ENCODE measurements at places on chromosomes 3 and 15.
A peak's percentile ranks its signal among the peaks of the same experiment; 100 is the strongest.

- no peak for DNase-seq
Measured at GRCh38 chr15:29276366-29276765, 6.7 kb upstream of the NSMCE3 start.

- no peak for DNase-seq
Measured at GRCh38 chr3:141798448-141798845, 35.2 kb downstream of the GRK7 start.

DNA sequence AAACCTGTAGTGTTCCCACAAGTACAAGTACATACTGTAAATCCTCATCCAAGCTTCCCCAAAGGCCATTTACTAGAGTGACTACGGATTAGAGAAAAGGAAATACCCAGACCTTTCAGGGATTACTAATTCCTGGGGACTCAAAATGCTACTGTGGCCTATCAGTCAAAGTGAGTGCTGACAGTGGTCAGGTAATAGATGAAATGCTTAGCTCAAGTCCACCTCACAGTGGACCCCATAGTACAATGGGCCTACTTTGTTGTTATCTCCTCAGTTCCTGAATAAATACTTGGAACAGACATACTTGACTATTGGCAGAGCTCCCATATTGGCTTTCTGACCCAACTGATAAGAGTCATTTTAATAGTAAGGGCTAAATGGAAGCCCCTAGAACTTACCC lies 61.6 kb downstream of the MAP4 start:
- DNase-seq = no peak

- DNase-seq = no peak
Measured at GRCh38 chr3:106485217-106485616, 616.4 kb upstream of the CBLB start.

DNA sequence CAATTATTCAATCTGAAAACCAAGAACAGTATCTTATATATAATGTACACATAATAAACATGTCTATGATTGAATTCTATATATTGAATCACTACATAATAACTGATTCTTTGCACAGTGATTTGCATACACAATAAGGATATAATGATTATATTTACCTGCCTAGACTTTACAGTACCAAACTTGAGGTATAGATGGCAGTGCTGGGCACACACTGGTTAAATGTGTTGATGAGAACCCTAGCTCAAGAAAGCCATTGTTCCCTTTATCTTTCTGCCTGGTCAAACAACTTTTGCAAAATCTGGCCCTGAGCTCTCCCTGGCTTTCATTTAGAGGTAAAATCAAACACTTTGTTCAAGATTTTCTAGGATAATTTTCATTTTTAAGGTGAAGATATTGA lies 697.7 kb downstream of the TUSC7 start:
- DNase-seq = peak; percentile 13

DNA sequence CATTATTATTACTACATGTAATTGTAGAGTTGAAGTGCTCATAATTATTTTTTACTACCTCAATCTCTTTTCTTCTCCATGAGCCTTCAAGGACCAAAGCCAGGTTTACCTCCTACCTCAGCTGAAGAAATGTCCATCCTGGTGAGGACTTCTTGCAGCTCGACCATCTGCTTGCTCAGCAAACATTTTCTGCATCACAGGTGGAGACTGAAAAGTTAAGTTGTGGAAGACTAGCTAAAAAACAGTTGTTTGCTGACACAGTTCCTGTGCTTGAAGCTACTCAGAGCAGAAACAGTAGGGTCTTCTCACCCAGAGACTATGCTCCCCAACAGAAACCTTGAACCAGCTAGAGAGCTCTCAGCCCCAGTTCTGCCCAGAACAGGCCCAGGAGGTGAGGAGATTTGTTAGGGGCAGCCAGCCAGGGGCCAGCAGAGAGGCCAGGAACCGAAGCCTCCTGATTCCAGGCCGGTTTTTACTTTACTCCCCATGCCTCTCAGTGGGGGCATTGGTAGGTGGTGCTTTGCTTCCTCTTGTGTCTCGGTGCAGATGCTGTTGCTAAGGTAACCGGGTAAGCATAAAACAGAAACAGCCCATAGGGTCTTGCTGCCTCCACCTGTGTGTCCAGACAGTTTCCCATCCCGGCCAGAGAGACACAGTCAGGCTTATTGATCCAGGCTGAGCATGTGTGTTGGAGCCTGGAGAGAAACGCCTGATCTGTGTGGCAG lies 54.9 kb downstream of the CCNL1 start:
- DNase-seq = no peak

DNA sequence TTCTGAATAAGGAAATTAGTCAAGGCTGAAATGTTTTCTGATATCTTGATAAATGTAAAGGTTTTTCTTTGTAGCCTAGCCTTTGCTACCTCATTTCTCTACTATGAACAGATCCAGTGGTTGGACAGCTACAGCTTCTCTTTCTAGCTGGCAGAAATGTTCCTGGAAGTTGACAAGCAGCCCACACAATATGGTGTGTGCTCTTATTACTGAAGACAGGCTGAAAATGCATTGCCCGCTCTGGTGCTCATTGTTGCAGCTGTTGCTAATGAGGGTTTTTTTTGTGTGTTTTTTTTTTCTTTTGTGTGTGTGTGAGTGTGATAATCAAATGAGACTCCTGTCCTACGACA lies 844.3 kb upstream of the SEMA6D start:
- DNase-seq = no peak

Data from endothelial cell (in vitro differentiated cells).